DMS 273 treated with DMSO at 0.1 percent for 48 hours (cell line): ENCODE measurements at places on chromosomes 13 and 19.

- DNase-seq = no peak
Measured at GRCh38 chr13:99215184-99215830, 14.7 kb downstream of the UBAC2 start.

DNA sequence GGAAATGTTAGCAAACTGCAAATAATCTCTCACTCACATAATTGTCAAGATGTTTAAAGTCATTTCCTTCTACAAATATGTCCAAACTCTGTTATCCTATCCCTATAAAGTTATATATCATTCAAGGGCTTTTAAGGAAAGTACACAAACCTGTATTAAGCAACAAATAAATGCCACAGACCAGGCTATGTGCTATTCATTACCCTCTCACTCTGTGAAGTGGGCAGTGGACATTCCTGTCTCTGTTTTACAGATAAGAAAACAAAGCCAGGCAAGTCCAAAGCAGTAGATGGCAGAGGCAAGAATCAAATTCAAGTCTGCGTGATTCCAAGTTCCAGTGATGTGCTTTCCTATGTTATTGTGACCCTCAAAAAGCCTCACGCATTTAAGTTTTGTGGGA lies 140.6 kb downstream of the LHFPL6 start:
- no peak for DNase-seq

- DNase-seq = no peak
Measured at GRCh38 chr19:54518844-54519243, 16.2 kb downstream of the LAIR2 start.

DNA sequence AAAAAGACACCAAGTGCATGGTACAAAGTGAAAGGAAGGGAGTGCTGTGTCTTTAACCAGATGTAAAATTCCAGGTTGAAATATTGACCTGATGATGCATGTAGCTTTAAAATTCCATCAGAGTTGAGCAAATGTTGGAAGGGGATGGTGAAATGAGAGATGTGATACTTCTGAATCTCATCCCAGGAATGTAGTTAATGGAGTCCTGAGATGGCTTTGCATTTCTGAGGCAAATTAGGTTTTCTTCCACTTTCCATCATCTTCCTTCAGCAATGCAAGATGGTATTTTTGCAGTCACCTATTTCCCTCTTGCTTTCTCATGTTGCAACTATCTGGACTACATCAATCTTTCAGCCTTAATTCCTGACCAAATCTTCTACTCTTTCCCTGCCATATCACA lies 194.1 kb upstream of the MIR17HG start:
- no peak for DNase-seq

- no peak for DNase-seq
Measured at GRCh38 chr13:26411206-26411605, 146.3 kb upstream of the WASF3 start.
